ENCODE measurements at places on chromosomes 3 and 15.

GRCh38 chr3:158738653-158739052 lies 6.4 kb upstream of the RARRES1 start:
- DNase-seq = no peak

- no peak for DNase-seq
These were observed 39.9 kb downstream of the PPCDC start for GRCh38 chr15:75063338-75063737.

GRCh38 chr3:189631373-189631408 lies at the start of gene TP63:
TSS of gene TP63 (plus strand) at chr3:189631389. CDS start at chr3:189631516, 127 bp downstream.
- no peak for DNase-seq

GRCh38 chr3:39668420-39668819 lies 141.0 kb upstream of the MYRIP start:
- peak; percentile 0 for DNase-seq

DNA sequence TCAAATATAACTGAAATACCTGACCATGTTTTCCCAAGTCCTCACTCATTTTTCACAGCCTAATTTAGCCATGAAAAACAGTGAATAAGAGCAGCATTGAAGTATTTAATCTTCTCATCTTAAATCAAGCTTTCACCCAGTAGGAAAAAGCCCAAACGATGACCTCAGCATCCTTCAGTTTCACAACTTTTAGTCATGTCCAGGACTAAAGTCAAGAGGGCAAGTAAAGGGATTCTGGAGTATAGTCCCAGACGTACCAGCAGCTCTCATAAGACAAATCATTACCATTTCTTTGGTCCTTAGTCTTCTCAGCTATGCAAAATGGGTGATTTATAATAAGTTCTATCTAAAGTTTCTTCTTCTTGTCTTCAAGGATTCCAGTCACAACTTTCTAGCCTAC lies 237.3 kb downstream of the IL5RA start:
- DNase-seq = no peak

GRCh38 chr3:53166781-53167291 lies 5.8 kb downstream of the PRKCD start:
- DNase-seq = no peak

DNA sequence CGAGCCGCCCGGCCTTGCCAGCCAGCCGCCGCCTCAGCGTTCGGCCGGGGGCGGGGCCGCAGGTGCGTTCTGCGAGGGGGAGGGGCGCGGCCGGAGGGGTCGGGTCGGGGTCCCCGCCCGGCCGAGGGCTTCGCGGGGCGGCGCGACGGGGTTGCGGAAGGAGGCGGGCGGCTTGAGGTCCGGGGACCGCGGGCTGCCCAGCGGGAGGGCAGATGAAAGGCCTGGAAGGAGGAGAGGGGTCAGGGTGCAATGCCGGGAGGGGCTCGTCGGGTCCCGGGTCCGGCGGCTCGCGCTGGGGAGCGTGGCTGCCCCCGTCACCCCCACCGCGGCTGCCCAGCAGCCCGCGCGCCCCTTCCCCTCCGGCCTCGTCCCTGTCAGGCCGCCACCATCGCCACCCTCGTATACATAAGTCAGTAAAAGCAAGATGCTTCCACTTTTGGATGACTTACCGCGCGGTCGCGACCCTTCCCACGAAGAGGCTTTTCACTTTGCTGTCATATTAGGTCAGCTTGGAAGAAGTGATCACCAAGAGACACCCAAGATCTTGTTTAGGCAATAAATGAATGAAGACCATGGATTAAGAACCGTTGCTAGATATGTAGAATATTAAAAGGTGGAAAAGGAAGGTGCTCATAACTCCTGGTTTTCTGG lies 620 bp upstream of the ANP32A start:
- DNase-seq = no peak

DNA sequence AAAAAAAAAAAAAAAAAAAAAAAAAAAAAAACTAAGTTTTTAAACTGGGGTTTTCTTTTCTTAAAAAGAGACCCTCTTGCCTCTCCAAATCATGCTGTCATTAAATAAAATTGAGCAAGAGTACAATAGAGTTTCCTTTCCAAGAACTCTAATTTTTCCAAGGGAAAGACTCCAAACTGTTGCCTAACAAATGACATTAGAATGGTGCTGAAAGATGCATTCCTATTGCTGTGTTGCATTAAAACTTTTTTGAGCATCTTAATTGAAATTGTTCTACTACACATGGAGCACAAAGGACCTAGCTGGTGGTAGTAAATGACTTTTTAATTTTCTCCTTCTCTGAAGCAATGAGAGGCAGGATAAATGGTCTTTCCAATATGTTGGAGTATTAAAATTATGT lies 469.1 kb upstream of the ARHGEF26 start:
- no peak for DNase-seq

Measured in NCI-H446 (cell line).